Endothelial cell of umbilical vein (primary cell): ENCODE measurements at places on chromosomes 4 and X. TPM values are rescaled to one million over a fixed set of nuclear protein-coding genes. Genes with fewer than 3 reads are reported as not detected.

The ATOH1 gene
- not detected in 2 replicates for total RNA-seq

The NEUROG2 gene
- not detected in 2 replicates for total RNA-seq

The TLR3 gene
- 2.5 and 5.2 TPM in 2 replicates for total RNA-seq

The S100P gene
- not detected in 2 replicates for total RNA-seq

The TNMD gene
- total RNA-seq = not detected in 2 replicates
